ENCODE measurements at places on chromosomes 2 and 18. TPM values are rescaled to one million over a fixed set of nuclear protein-coding genes. Genes with fewer than 3 reads are reported as not detected.

DNA sequence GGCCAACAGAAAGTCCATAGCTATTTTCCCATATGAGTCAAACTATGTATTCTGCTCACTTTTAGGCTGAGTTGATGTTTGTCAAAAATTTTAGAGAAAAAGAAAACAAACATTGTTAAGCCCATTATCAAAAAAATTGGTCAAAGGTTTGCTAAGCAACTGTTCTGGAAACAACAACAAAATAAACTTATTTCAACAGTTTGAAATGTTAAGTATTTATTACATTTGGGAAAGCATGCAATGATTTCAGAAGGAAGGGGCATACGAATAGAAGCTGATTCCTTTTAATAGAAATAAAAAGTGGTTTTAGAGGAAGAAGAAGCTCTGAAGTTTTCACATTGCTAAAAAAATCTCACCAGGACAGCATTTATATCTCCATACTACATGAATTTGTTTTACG lies 1837.5 kb upstream of the CELF4 start:
- H3K4me3 ChIP-seq, result no peak overlapping the region
- H3K27ac ChIP-seq, result no peak overlapping the region
- H3K27me3 ChIP-seq, result no peaks in the 10 kb centered on the region
- no peak for DNase-seq

DNA sequence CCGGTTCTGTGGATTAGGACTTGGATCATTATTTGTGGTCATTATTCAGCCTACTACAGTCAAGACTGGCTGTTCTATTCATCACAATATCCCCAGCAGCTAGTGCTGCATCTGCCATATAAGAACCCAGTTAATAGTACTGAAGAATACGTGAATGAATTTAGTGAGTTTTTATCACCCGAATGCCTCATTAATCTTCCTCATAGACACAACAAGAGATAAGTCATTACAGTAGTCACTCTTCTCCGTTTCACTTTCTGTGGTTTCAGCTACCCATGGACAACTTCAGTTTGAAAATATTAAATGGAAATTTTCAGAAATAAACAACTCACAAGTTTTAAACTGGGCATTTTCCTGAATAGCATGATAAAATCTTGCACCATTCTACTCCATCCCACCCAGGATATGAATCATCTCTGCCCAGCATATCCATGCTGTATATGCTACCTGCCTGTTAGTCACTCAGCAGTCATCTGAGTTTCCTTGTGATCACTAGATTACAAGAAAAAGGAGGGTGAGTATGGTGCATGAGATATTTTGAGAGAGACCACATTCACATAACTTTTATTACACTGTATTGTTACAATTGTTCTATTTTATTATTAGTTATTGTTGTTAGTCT lies 363.7 kb upstream of the CHAC2 start:
- no peaks in the 10 kb centered on the region for H3K4me1 ChIP-seq
- H3K27me3 ChIP-seq, result no peaks in the 10 kb centered on the region
- no peak overlapping the region for H3K27ac ChIP-seq
- H3K36me3 ChIP-seq, result no peaks in the 10 kb centered on the region

DNA sequence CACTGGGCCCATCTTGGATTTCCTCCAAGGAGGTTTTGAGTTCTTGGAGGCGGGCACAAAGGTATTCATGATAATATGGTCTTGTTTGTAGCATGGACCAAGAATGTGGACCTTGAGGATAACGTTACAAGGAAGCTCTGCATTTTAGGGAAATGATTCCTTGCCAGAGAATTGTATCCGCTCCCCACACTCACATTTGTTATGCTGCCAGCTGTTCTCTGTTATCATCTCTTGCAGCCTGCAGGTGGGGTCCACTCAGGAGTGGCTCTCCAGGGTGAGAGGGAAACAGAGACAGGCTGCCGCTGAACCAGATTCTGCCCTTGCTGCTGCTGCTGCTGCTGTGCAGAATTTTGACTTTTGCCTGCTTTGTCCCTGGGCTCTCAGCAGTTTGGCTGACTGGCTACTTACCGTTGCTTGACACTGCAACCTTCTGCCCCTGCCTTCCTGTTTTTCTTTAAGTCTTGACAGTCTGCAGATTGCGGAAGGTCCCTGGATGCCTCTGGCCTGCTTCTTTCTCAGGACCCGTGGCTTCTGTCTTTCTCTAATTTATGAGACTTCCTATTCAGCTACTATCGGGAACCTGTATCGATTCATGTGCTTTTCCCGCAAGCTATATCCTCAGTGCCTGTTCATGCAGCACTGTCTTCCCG lies 122.3 kb upstream of the DOCK10 start:
- no peak overlapping the region for H3K27ac ChIP-seq
- H3K4me3 ChIP-seq, result no peak overlapping the region
- DNase-seq, result no peak
- H3K4me1 ChIP-seq, result no peaks in the 10 kb centered on the region
- H3K36me3 ChIP-seq, result no peaks in the 10 kb centered on the region
- no peaks in the 10 kb centered on the region for H3K27me3 ChIP-seq

The GAD1 gene
- 0.96 TPM for total RNA-seq

The GPR17 gene
- total RNA-seq, result not detected

The SPTBN1 gene
- total RNA-seq, result 246 TPM

The LRRTM4 gene
- total RNA-seq, result not detected

The DNER gene
- 1.2 TPM for total RNA-seq
